SJSA1 (cell line): ENCODE measurements at places on chromosomes 12 and 14. TPM values are rescaled to one million over a fixed set of nuclear protein-coding genes. Genes with fewer than 3 reads are reported as not detected.

The POTEG gene
- total RNA-seq, result not detected in 2 replicates

The HHIPL1 gene
- 0.42 TPM in 1 of 2 replicates, not detected in the other for total RNA-seq

The GON7 gene
- 16.9 and 18.3 TPM in 2 replicates for total RNA-seq

The SCNN1A gene
- total RNA-seq, result 0.18 and 4.7 TPM in 2 replicates

The PRH2 gene
- total RNA-seq, result not detected in 2 replicates

DNA sequence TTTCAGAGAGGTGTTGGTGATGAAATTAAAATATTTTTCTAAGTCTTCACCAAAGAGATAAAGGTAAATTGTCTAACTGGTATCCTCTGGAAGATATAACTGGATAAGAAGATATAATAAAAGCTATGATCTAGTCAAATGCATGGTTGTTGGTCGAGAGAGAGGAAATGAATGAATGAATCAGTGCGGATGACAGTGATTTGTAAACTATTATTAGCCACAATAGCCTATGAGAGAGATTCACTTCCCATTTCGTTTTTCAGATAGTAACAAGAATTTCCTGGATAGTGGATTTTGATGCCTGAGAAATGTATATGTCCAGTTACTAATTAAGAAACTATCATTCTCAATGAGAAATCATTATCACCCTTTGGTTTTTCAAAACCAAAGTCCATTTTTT is 63.1 kb downstream of the HEATR5A start:
- peaks cover 13% of the 10 kb centered on the region; the same call in 1 of the 2 replicates for H3K4me1 ChIP-seq
- H3K27me3 ChIP-seq, result no peaks in the 10 kb centered on the region
- no peak overlapping the region for H3K27ac ChIP-seq
- no peak for DNase-seq
- H3K36me3 ChIP-seq, result peaks cover 15% of the 10 kb centered on the region

DNA sequence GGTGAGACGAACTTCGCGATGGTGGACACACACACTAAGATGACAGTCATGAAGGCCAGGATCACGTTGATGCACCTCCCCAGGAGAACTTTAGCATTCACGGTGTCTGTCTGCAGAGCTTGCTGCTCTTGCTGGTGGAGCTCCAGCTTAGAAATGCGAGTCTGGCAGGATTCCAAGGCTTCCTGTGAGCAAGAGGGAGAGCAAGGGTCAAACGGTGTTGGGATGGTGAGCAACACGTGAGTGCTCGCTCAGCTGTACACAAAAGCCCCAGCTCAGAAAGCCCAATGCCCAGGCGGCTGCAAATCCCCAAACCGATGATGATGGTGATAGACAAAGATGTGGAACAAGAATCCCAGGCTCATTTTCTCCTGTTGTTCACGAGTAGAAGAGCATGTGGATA is 78.8 kb downstream of the TMCC3 start:
- H3K4me3 ChIP-seq, result no peak overlapping the region
- H3K27ac ChIP-seq, result no peak overlapping the region
- no peaks in the 10 kb centered on the region for H3K27me3 ChIP-seq
- H3K4me1 ChIP-seq, result peaks cover 47% of the 10 kb centered on the region
- no peaks in the 10 kb centered on the region for H3K36me3 ChIP-seq
- DNase-seq, result peak; percentile 55

- peaks cover 45% of the 10 kb centered on the region for H3K4me1 ChIP-seq
- H3K27ac ChIP-seq, result peak overlapping the region; percentile 3; the same call in 1 of the 2 replicates
- no peaks in the 10 kb centered on the region for H3K27me3 ChIP-seq
- no peaks in the 10 kb centered on the region for H3K36me3 ChIP-seq
Observed at GRCh38 chr12:24760162-24760561, 188.7 kb downstream of the BCAT1 start.

- no peak overlapping the region for H3K27ac ChIP-seq
- H3K4me3 ChIP-seq, result no peak overlapping the region
- no peaks in the 10 kb centered on the region for H3K27me3 ChIP-seq
- no peaks in the 10 kb centered on the region for H3K4me1 ChIP-seq
- H3K36me3 ChIP-seq, result no peaks in the 10 kb centered on the region
- DNase-seq, result no peak
Observed at GRCh38 chr12:38391007-38391406, 74.4 kb downstream of the ALG10B start.

DNA sequence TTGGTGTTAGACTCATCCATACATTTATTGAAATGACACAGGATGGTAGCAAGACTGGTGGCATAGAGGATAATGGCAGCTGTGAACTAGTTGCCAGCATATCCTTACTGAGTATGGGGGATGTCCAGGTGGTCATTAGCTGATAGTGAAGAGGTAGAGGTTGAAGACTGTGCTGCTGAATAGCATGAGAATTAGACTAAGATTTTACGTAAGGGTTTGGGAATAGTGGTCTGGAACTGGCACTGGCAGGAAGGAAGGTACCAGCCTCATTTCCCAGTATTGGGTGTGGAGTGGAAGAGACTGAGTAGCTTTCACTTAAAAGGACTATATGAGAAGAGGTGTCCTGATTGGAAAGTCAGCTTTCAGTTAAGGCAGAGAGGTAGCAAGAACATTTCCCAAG is 6.5 kb downstream of the ERC1 start:
- no peaks in the 10 kb centered on the region for H3K27me3 ChIP-seq
- H3K27ac ChIP-seq, result no peak overlapping the region
- H3K4me3 ChIP-seq, result no peak overlapping the region
- peaks cover 9% of the 10 kb centered on the region for H3K4me1 ChIP-seq

DNA sequence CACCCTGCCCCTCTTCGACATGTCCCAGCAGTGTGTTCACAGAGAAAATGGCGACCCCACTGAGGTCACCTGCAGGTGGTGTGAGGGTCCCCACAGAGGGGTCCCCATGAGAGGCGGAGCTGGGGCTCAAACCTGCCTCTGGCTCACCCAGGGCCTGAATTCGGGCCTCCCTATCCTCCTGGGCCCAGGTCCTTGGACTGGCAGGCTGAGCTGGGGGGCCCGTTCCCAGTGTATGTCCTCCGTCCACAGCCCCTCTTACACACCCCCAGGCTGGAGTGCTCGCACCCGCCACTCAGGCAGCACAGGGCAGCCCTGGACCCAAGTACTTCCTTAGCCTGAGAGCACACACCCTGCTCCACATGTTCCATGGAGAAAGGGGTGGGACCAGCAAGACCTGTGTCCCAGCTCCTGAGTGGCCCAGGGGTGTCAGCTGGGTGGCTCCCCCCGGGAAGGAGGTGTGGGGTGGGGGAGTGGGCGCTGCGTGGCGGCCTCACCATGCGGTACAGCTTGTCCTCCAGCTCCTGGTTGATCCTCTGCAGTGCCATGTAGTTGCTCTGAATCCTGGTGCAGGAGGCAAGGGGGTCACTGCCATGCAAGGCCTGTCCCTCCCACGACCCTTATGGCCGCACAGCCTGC is 42.6 kb downstream of the BEGAIN start:
- no peak overlapping the region for H3K4me3 ChIP-seq
- H3K27ac ChIP-seq, result no peak overlapping the region
- H3K36me3 ChIP-seq, result no peaks in the 10 kb centered on the region
- DNase-seq, result no peak

DNA sequence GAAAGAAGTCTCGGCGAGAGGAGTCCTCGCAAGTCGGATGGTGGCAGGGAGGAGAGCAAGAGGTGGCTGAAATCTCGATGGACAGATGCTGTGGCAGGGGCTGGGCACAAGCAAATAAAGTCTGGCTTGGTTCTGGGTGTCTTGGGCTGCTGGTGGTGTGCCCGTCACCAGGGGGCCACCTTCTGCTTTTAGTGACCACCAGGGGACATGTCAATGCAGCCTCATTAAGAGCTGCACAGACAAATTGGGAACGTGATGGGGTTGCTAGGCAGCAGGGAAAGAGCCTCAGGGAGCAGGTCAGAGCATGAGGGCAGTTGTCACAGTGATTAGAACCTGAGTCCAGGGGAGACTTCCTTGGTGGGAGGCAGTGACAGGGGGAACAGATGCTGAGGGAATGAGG is 44.0 kb downstream of the LRRC74A start:
- no peaks in the 10 kb centered on the region for H3K36me3 ChIP-seq
- no peak for DNase-seq
- no peak overlapping the region for H3K4me3 ChIP-seq
- no peaks in the 10 kb centered on the region for H3K4me1 ChIP-seq

DNA sequence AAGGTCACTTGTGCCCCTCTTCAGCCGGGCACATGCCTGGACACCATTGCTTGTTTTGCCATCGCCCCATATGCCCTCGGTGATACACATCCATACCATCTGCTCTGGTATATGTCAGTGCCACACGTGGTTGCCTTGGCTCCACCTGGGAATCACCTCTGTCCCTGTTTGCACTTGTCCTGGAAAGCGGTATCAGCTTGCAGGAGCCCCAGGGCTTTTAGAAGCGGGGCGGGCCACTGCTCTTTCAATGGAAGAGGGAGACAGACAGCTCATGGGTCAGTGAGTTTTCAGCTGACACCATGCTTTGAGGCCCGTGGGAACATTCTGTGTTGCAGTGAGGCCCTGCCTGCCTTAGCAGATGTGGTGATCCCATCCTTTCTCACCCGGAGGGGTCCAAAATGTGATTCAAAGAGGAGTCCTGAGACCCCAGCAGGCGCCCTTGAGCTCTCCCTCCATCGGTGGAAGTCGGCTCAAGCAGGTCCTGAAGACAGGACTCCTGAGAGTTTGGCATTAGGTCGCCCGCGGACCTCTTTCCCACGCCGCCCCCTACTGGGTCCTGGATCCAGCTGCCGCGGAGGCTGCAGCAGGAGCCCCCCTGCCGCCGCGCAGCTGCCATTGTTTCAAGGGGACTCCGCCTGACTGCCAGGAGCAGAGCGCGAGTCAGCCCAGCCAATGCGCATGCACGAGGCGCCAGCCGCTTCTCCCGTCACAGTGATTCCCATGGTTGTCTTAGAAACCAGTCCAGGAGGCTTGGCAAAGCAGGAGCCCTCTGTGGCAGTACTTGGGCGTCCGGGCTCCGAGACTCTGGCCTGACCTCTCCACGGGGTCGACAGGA is 773.2 kb upstream of the ALG10B start:
- no peaks in the 10 kb centered on the region for H3K4me1 ChIP-seq
- H3K4me3 ChIP-seq, result no peak overlapping the region
- no peak for DNase-seq
- no peaks in the 10 kb centered on the region for H3K36me3 ChIP-seq
- no peaks in the 10 kb centered on the region for H3K27me3 ChIP-seq
- H3K27ac ChIP-seq, result no peak overlapping the region

DNA sequence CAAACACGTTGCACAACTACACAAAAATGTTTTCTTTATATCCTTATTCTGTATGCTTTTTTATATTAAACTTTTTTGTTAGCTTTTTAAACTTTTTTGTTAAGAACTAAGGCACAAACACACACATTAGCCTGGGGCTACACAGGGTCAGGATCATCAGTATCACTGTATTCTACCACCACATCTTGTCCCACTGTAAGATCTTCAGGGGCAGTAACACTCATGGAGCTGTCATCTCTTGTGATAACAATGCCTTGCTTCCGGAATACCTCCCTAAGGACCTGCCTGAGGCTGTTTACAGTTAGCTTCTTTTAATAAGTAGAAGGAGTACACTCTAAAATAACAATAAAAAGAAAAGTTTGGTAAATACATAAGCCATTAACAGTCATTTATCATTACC is 42.2 kb downstream of the PLEKHA5 start:
- DNase-seq, result peak; percentile 34
- H3K27me3 ChIP-seq, result no peaks in the 10 kb centered on the region
- H3K4me3 ChIP-seq, result no peak overlapping the region
- no peak overlapping the region for H3K27ac ChIP-seq

DNA sequence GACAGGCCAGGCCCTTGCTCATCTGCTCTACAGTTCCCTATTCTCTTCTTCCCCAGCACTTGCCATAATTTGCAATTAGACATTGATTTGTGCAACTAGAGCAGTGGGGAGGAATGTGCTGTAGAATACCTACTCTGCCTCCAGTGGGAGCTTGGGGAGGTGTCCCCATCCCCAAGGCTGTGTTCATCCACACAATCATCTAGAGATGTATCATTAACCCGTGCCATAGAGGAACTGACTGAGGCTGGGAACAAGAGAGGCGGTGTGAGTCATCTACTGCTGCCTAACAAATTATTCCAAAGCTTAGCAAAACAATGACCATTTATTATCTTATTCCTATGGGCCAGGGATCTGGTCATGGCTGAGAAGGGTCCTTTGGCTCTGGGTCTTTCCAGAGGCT is 5.1 kb upstream of the OTUB2 start:
- no peaks in the 10 kb centered on the region for H3K27me3 ChIP-seq
- no peaks in the 10 kb centered on the region for H3K36me3 ChIP-seq
- H3K4me3 ChIP-seq, result no peak overlapping the region
